Astrocyte of the hippocampus (primary cell): ENCODE measurements at places on chromosomes 5 and 9.
A peak's percentile ranks its signal among the peaks of the same experiment; 100 is the strongest.

- peak; percentile 81 for DNase-seq
Observed at GRCh38 chr9:105053209-105053652, 125.3 kb upstream of the ABCA1 start.

DNA sequence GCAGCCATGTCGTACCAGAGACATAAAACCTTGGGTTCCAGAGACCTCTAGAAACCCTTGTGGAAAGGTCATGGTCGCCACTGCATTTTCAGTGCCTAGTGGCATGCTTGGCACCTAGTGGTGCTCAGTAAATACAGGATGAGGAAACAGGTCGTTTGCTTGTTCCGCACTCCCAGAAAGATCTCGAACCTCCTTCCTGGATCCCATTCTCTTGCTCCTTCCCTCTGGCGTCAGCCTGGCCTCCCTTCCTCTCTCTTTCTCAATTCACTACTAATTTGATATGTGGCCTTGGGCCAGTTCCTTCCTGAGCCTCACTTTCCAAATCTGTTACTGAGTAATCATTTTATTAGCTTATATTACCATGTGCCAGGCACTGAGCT lies 4.4 kb downstream of the NDST1 start:
- no peak for DNase-seq

- DNase-seq = no peak
Observed at GRCh38 chr9:219670-220365, 5.2 kb downstream of the DOCK8 start.

DNA sequence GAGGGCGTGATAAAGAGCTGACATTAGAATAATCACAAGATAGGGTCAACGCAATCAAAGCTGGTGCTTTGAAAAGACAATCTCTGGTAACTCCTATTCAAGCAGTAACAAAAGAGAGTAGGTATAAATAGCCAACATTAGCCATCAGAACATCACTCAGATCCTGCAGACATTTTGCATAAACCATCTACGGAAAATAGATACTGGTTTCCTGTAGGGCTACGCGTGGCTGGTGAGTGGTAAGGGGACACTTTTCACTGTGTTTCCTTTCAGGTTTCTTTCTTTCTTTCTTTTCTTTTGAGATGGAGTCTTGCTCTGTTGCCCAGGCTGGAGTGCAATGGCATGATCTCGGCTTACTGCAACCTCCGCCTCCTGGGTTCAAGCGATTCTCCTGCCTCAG lies 22.3 kb downstream of the TTF1 start:
- DNase-seq = no peak

- no peak for DNase-seq
Observed at GRCh38 chr9:69382135-69382534, 57.1 kb downstream of the ENTREP1 start.

DNA sequence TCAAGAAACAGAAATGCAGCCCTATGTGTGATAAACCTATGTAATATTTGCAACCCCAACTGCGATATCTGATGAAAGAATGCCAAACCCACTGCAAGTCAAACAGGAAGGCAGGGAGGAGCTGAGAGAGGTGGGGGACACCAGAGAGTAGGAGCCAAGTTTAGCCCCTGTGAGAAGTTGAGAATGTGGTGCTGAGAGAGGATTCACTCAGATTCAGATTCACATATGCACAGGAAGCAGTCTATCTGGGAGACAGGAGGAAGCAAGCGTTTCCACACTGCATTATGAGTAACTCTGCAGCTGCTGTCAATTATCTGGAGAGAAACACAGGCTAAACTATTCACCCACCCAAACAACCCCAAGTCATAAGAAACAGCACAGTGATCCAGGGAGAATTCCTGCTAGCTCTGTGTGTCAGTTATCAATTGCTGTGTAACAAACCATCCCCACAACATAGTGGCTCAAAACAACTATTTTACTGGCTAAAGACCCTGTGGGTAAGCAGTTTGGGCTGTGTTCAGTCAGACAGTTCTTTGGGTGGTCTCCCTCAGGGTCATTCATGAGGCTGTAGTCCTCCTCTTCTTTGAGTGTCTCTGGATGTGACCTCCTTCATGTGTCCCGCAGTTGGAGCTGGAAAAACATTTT lies 161.9 kb upstream of the RAI14 start:
- DNase-seq = no peak

GRCh38 chr5:115317320-115317719 lies 20.9 kb upstream of the CCDC112 start:
- DNase-seq = no peak

GRCh38 chr5:149549461-149550267 lies 1.6 kb downstream of the CSNK1A1 start:
- peak; percentile 74 for DNase-seq

GRCh38 chr5:153775923-153776322 lies 262.8 kb downstream of the FAM114A2 start:
- no peak for DNase-seq

DNA sequence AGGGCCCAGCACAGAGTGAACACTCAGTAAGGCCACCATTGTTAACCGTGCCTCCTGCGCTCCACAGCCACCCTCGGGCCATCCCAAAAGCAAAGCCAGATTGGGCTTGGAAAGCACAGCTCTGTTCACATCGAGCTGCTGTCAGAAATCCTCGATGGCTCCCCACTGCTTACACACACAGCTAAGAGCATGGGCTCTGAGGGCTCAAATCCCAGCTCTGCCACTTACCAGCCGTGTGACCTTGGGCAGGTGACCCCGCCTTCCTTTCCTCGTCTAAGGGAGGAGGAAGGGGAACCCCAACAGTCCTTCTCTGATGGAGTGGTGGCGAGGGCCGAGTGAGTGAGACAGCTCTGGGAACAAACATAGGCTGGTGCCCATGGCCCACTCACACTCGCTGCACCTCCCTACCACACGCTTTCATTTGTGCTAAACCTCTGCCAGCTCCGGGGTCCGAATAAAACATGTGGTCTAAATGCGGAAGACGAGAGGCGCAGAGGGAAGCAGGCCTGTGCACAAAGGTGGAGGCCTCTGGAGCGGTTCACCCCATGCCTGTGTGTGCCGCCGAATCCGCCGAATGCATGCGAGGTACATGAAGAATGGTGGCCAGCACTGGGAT lies 139.3 kb downstream of the PAX5 start:
- no peak for DNase-seq

- no peak for DNase-seq
Observed at GRCh38 chr5:68255305-68256120, 40.0 kb downstream of the PIK3R1 start.

- DNase-seq = peak; percentile 45
Observed at GRCh38 chr5:91272858-91273257, 110.3 kb downstream of the ARRDC3 start.

DNA sequence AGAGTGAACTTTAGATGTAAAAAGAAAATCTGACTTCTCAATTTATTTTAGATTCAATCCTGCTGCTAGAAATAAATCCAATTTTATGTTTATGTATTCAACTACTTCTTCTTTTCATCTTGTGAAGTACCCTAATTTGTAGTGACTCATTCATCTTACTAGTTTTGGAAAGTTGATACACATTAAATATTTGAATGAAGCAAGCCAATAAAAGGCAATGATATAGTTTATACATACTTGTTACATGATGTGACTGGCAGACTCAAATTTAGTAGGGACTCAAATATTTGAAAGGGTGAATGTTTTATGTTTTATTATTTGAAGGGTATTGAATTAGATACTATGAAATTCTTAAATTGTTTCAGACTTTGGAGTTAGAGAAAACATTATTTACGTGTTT lies 34.7 kb downstream of the CSNK1G3 start:
- no peak for DNase-seq

DNA sequence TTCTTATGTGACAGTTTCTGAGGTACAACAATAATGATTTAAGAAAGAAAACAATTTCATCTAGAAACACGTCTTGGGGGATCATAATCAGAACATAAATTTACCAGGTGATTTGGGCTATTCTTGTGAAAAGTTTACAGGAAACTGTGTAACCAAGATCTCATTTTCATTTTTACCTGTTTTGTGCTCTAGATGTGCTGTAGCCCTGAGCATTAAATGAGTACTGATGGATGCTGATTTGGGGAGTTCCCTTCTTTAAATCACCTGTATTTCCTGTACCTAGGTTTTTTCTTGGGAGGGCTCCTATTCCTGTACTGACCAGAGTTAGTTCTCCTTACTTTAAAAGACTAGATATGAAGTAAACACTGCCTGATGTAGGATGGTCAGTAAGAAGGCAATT lies 12.7 kb downstream of the MATR3 start:
- DNase-seq = no peak

- peak; percentile 41 for DNase-seq
Observed at GRCh38 chr5:131386779-131387178, 122.9 kb downstream of the CDC42SE2 start.

- DNase-seq = no peak
Observed at GRCh38 chr5:72505539-72506157, 1.6 kb downstream of the ZNF366 start.

- no peak for DNase-seq
Observed at GRCh38 chr5:95554331-95554646, 488 bp downstream of the SKIC3 start.

- no peak for DNase-seq
Observed at GRCh38 chr9:99560561-99560960, 261.1 kb upstream of the NR4A3 start.

DNA sequence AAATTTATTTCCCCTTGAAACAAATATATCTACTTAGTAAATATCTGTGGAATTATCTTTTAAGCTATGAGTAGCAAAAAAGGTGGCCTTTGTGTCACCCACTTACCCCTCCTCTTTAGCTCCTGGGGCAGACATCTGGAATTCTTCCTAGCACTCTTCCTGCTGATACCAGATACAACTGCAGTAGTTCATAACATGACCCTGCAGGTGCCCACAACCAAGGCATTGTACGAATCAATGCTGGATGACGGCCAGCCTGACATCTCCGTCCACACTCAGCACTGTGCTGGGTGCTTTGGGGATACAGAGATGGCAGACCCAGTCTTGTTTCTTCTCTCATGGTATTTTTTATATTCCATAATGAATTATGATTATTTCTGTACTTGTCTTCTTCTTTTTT lies 152.3 kb downstream of the GOLPH3 start:
- no peak for DNase-seq

DNA sequence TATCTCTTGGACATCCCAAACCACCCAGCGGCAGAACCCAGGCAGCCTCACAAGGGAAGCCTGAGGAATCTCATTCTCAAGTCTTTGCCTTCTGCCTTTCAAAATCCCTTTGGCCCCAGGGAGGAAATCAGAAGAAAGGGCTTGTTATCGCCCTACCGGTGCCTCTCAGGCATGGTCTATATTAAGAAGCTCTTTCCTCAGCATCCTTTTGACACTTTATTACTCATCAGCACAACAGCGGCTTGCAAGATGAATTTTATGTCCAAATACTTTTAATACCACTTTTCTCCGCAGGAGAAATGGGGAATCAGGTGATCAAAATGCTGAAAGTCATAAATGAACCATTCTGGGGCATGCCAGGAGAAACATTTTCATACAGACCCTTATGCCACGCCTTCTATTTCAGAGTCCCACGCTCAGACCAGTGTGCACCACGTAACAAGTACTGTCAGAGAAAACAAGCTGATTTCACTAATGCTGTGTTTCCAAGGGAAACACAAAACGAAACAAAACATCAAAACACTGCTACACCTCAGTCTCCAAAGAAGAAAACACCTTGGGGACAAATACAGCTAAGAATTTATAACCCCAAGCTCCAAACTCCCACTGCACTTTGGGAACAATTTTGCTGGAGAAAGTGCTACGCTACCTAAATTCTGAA lies 30.0 kb downstream of the RAPGEF1 start:
- peak; percentile 66 for DNase-seq

GRCh38 chr5:141866096-141866495 lies 12.1 kb downstream of the PCDH1 start:
- peak; percentile 63 for DNase-seq

- no peak for DNase-seq
Observed at GRCh38 chr9:120413121-120414048, 166.6 kb downstream of the CDK5RAP2 start.

- no peak for DNase-seq
Observed at GRCh38 chr9:118940473-118940872, 428.8 kb downstream of the BRINP1 start.
